ENCODE measurements at places on chromosomes 1 and 21.

DNA sequence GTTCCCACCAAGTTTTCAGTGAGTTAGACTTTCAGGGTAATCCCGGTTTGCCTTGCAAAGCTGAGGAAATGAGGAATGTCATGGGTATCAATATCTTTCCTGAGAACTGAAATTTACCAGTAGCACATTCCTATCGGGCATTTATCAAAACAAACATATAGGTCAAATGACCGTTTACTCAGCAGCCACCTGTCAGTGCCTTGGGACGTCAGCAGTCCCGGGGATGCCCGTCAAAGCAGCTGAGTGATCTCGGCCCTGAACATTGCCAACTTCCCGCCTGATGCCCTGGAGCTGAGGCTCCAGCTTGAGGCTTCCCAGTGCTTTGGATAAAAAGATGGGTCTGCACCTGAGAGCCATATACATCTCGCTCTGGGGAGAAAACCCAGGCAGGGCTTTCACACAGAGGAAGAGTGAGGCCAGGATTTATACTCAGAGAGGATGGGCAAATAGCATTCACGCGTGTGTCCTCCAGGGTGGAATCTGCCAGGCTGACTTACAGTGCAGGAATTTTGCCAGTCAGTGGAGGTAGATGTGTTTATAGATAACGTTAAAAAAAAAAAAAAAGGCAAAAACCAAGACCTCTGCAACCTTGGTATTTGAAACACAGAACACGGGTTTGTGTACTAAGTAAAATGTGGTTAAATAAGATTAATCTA, 435.7 kb upstream of the VAMP3 start:
- DNase-seq: no peak

DNA sequence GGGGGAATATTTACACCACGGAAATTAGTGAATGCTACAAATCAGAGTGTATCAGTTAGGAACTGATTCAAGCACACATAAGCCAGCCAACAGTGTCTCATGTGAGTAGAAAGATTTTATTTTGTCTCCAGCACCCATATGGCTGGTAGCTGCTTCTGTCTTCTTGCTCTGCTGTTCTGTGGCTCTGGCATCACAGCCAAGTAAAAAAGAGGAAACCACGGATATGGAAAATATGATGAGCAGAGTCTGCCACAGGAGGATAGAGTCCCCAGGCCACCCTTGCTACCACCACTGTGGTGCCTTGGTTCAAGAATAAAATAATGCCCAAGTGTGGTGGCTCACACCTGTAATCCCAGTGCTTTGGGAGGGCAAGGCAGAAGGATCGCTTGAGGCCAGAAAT, 53.6 kb upstream of the SPOCD1 start:
- DNase-seq: no peak

- DNase-seq: no peak
These were observed 6.3 kb downstream of the CELF3 start for GRCh38 chr1:151710187-151710840.

GRCh38 chr1:227889047-227889862, 58.5 kb downstream of the WNT9A start:
- DNase-seq: no peak

- DNase-seq: no peak
These were observed 110.5 kb upstream of the CDC42BPA start for GRCh38 chr1:227428803-227429202.

- no peak for DNase-seq
These were observed 95.0 kb downstream of the ASTN1 start for GRCh38 chr1:177069490-177069889.

DNA sequence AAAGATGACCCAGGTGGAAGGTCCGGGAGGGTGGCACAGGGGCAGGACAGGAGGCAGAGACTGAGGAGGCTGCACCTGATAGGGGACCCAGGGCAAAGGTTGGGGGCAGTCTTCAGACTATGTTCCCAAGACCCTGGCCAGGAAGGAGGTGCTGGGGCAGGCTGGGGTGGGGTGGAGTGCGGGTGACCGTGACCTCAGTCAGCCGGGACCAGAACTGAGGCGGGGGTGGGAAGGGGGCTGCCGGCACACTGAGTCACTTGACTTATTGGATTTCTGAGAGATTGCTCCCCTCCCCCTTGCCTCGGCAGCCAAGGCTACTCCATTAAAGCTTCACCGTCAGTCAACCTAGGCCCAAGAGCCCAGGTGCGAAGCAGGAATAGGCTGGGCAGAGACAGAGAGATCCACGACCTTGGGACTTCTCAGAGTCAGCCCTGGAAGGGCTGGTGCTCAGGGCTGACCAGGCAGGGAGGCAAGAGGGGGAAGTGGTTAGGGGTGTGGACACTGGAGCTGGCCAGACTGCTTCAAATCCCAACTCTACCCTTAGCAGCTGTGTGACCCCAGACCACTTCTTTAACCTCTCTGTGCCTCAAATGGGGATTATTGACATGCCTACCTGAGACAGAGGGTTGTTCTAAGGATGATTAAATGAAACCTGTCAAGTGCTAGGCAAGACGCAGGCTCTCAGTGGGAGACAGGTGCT, 47.9 kb upstream of the LAPTM5 start:
- no peak for DNase-seq

- DNase-seq: no peak
These were observed 49.7 kb upstream of the RAP1A start for GRCh38 chr1:111569913-111570312.

- no peak for DNase-seq
These were observed 125.2 kb upstream of the DPYD start for GRCh38 chr1:98045767-98046641.

GRCh38 chr21:45518742-45519141, 23.5 kb downstream of the SLC19A1 start:
- DNase-seq: no peak

GRCh38 chr1:109184687-109185086, 29.0 kb upstream of the SARS1 start:
- no peak for DNase-seq

DNA sequence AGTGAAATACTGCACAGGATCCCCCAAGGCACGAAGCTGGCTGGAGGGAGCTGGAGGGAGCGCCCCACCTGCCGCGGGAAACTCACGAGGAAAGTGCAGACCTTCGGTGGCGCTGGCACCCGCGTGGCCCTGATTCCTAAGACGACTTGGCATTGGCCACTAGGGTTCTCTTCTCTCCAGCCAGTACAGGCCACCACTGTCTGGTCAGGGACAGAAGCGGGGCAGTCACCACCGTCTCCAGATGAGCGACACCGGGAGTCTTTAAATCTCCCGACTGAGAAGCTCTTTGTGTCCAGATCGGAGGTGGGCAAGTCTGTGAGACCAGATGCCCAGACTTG, 19.2 kb upstream of the CHIA start:
- DNase-seq: no peak

DNA sequence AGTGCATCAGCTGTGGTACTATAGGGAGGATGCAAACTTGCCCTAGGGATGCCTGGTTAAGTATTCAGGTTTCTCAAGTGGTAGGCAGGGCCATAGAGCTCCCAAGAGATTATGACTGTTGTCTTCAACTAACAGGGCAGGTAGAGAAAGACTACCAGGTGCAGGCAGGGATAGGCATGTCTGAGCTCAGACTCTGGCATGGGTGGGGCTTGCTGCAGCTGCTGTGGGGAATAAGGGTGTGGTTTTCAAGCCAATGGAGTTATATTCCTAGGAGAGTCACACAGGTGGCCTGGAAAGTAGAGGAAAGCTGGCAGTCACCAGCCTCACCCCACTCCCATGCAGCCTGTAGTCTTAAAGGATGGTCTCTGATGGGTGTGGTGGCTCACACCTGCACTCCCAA, 673.4 kb upstream of the ADGRL4 start:
- no peak for DNase-seq

DNA sequence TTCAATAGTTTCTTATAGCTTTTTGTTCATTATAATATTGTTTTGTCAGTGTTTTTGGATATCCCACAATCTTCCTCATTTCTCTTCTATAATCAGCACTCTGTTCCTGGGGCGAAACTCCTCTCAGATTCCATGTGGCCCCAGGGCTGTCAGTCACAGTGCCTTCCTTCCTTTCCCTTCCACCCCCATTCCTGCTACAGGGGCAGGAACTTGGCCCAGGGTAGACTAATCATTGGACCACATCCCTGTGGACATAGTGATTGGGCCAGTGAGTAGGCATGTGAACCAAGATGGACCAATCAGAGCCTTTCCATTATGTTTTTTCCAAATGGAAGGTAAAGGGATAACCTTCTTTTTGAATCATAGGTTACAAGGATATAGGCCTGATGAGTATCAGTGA, 78.3 kb downstream of the PGM1 start:
- no peak for DNase-seq

GRCh38 chr1:75172556-75172955, 38.4 kb downstream of the LHX8 start:
- no peak for DNase-seq

GRCh38 chr1:168099337-168099801, 37.4 kb downstream of the GPR161 start:
- DNase-seq: no peak

GRCh38 chr1:59687081-59687480, 127.7 kb upstream of the HOOK1 start:
- DNase-seq: no peak

DNA sequence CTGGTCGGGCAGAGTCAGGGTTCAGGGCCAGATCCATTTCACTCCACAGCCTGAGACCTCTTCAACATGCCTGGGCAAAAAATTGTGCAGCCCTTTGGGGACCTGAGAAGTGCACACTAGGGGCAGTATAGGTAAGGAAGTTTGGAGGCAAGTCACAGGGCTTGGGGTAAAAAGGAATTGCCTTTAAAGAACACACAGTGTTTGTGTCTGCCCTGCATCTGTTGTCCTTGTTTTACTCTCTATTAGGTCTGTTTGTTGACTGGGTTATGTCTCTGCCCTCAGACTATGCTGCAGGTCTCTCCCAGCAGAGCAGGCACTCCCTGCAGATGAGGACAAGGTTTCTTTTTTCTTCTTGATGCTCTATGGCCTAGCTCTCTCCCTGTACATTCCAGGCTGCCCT, 22.0 kb downstream of the LDLRAD2 start:
- DNase-seq: no peak

- DNase-seq: no peak
These were observed 301.4 kb downstream of the TPR start for GRCh38 chr1:186073697-186074096.

DNA sequence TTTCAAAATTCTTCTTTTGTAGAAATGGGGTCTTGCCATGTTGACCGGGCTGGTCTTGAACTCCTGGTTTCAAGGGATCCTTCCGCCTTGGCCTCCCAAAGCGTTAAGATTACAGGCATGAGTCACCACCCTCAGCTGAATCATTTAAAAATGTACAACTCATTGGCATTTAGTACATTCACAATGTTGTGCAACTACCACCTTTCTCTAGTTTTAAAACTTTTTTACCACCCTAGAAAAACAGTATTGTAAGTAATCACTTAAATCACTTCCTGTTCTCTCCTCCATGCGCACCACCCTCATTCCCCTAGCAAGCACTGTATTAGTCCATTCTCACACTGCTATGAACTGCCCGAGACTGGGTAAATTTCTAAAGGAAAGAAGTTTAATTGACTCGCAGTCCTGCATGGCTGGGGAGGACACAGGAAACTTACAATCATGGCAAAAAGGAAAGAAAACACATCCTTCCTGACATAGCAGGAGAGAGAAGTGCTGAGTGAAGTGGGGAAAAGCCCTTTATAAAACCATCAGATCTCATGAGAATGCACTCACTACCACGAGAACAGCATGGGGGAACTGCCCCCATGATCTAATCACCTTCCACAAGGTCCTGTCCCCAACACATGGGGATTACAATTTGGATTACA, 14.4 kb upstream of the THEM5 start:
- DNase-seq: no peak

GRCh38 chr1:204174958-204175357, 8.8 kb upstream of the REN start:
- DNase-seq: no peak

DNA sequence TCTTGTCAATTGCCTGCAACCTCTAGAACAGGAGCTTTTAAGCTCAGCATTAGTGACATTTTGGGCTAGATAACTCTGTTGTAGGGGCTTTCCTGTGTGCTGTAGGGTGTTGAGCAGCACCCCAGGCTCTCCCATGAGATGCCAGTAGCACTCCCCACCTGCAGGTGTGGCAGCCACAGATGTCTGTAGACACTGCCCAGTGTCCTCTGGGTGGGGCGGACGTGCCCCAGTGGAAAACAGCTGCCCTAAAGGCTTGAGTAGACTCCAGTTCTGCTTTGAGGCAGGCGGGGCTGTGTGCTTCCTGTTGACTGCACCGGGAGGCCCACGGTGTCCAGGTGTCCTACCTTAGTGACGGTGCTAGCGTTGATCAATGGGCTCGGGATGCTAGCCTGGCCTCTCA, 16.9 kb upstream of the PWP2 start:
- no peak for DNase-seq

- DNase-seq: no peak
These were observed 28.5 kb upstream of the HYI start for GRCh38 chr1:43482215-43482614.

GRCh38 chr1:241460098-241460873, 59.3 kb downstream of the FH start:
- DNase-seq: no peak

DNA sequence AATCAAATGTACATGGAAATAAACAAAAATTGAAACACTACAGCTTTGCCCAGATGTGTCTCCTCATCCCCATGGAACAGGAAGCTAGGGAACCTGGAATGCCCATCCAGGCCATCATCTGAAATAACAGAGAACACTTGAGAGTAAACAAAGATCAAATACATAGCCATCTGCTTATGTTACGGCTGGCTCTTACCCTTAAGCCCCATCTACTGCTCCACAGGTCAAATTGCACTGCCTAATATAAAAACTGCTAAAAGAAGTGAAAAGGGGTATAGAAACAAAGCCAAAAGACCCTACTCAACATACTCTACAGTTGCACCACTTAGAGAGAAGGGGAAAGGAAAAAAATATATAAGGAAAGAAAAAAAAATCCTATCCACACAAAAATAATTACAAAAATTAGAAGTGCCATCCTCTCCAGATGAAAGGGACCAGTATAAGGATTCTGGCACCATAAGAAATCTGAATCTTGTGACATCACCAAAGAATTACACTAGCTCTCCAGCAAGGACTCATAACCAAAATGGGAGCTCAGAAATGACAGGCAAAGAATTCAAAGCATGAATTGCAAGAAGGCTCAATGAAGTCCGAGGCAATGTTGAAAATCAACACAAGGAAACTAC, 26.9 kb downstream of the OR6Y1 start:
- no peak for DNase-seq

- DNase-seq: no peak
These were observed 311.2 kb downstream of the VAV3 start for GRCh38 chr1:107653765-107654164.

DNA sequence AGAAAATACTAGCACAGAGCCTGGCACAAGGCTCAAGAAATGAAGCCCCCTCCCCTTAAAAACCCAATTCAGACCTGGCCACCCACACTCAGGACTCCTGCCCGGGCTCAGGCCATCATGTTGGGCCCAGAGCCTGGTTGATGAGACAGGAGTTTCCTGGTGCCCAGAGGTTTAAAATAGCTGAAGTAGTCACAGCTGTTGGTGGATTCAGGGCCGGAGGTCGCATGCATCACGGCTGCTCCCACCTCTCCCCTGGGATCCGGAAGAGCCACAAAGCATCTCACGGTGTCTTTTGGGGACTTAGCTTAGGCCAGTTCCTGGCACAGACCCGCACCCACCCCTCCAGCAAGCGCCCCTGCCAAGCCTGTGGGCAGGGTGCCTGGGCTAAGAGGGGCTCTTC, 2.6 kb upstream of the PADI2 start:
- DNase-seq: no peak
